ENCODE measurements at places on chromosomes 6 and 20.

DNA sequence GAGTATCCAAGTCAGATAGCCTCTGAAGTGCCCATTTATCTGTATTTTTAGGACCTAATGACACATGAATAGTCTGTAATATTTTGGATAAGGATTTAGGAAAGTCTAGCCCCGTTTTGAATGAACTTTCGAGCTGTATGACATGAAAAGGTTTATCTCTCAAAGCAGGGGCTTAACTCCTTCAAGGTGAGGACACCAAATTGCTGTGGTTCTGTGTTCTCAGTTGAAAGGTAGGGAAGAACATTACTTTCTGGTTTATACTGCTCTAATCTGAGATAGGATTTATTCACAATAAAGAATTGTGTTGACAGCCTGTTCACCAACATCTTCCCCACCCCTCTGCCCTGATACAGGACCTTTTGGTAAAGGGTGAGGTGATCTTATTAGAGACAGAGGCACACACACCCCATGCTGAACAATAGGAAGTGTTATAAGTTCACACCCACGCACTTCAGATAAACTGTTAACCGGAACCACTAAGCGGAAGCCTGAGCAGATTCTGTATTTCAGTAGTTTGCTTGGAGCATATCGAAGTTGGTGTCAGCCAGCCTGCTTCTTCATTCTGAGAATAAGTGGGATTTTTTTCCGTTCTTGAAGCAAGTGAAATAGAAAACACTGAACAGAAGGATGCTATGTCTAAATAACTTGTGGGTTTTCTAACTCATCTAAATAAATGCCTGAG, 223.3 kb downstream of the TMEM242 start:
- peak; percentile 91 for DNase-seq

DNA sequence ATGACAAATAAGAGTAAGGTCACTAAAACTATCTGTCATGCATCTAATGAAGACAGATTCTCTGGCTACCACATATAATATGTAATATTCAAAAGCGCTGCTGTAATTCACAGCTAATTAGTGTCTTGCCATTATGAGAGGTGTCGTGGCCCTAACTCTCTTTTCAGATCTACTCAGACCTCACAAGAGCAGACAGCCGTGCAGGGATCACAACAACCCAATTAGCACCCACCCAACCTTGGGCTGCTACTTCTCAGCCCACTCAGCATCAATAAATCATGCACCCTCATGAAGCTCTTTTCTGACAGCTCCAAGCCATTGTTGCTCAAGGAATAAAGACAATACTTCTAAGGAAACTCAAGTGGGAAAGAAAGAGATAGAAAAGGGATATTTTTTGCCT, 61.5 kb downstream of the FRK start:
- no peak for DNase-seq

DNA sequence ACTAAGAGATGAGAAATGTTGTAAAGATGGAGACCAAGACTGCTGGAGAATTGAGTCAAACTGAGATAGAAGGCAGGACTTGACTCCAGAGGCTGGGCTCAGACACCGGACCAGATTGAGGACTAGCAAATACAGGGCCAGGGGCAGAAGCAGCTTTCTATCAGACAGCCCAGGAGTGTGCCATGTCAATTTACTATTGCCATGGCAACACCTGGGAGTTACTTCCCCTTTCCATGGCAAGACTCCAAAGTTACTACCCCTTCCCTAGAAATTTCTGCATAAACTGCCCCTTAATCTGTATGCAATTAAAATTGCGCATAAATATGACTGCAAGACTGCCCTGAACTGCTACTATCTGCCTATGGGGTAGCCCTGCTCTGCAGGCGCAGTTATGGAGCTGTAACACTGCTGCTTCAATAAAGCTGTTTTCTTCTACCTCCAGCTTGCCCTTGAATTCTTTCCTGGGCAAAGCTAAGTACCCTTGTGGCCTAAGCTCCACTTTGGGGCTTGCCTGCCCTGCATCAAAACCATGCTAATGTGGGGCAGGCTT, 90.1 kb upstream of the EDN1 start:
- peak; percentile 31 for DNase-seq

DNA sequence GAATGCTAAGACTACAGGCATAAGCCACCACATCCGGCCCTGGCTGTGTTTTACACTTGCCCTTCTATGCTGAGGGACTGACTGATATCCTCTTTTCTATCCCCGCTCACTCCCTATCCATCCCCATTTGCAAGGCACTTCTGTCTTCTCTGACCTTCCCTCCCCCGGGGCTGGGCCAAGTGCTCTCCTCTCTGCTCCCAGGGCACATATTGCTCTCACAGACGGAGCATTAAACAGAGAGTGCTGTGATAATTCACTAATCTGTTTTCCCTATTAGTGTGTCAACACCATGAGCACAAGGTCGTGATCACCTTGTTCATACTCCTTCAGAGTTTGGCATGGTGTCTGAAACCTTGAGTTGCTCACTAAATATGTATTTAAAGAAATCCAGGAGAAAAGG, 9.0 kb upstream of the SLC2A12 start:
- DNase-seq, result no peak

GRCh38 chr6:90573624-90574023, 13.2 kb downstream of the MAP3K7 start:
- DNase-seq, result no peak

- DNase-seq, result no peak
Observed at GRCh38 chr20:1928154-1928553, 32.9 kb downstream of the SIRPA start.

GRCh38 chr6:82989736-82990290, 75.8 kb downstream of the UBE3D start:
- DNase-seq, result peak; percentile 37

DNA sequence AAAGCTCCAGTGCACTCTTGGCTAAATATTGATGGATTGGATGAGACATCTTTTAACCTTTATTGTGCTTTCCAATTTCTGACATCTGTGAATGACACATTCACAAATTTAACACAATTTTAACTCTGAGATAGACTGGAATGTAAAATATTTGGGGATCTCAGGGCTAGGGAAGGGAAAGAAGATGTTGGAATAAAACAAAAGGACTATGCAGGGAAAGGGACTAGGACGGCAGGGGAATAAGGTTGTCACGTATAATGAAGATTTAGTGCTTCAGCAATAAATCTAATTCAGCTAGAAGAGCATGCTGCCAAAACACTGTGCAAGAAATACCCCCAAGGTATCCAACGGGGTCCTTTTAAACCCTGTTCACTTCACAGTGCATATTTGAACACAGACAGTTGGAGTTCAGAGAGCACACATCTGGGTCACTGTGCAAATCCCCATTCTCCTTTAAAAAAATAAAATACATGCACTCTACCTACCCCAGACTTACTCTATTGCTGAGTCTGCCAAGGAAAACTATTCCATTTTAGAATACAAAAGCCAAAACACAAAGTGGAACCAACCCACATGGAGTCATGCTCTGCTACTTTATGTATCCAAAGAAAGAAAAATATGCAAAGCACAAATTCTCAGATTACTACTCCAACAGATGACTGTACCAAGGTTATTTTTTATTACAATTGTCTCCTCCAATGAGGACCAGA, 151.0 kb upstream of the RSPO3 start:
- no peak for DNase-seq

GRCh38 chr6:39879535-39879934, 54.7 kb downstream of the MOCS1 start:
- no peak for DNase-seq

DNA sequence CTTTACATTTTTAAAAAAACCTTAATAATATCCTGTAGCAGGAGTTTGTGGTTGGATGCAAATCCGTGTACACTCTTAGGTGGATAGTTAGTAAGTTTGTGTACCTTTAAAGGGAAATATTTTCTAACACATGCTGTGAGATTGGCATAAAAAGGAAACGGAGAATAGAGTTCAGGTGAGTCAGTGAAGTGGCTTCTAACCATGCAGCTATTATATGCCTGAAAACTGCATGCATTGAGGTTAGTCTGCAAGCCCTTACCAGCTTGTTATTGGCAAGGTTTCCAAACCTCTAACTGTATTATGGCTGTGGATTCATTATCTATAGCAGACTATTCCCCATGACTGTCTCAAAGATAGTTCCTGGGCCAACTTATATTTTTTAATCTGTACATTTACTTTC, 420.6 kb upstream of the MMS22L start:
- DNase-seq, result peak; percentile 32

- DNase-seq, result no peak
Observed at GRCh38 chr6:34018026-34018425, 127.9 kb downstream of the GRM4 start.

- no peak for DNase-seq
Observed at GRCh38 chr20:12638633-12639312, 370.0 kb upstream of the SPTLC3 start.

DNA sequence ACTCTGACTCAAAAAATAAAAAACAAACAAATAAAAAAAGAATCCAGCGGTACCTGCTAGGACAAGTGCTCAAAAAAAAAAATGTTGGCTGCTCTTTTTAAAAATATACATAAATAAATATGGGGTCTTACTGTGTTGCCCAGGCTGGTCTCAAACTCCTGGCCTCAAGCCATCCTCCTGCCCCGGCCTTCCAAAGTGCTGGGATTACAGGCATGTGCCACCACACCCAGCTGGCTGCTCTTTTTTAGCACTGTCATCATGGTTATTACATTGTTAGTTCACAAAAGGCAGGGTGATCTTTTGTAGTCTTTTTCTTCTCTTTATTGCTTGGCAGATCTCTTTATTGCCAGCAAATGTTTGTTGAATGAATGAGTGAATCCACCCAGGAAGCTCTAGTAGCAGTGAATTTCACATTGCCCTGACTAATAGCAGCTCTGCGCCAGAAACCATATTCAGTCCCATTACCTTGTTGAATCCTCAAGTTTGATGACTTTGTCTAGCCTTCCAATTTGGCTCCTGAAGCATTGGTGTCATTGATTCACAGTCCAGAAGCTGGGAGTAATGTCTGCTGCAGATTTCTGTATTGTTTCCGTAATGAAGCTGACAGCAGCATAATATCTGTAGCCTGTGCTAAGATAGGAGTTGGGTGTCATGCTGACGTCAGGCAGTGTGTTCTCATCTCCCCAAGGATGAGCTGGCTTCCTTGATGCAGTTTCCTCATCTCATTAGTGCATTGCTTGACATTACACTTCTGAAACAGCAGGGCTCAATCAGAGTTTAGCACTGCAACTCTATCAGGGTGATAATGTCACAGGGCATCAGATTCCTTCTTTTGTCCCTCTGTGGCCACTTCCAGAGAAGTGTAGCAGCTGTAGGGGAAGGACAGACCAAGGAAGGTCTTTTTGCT, 84.9 kb upstream of the TGM3 start:
- DNase-seq, result peak; percentile 44

GRCh38 chr20:13147071-13147963, 73.8 kb upstream of the ISM1 start:
- no peak for DNase-seq

DNA sequence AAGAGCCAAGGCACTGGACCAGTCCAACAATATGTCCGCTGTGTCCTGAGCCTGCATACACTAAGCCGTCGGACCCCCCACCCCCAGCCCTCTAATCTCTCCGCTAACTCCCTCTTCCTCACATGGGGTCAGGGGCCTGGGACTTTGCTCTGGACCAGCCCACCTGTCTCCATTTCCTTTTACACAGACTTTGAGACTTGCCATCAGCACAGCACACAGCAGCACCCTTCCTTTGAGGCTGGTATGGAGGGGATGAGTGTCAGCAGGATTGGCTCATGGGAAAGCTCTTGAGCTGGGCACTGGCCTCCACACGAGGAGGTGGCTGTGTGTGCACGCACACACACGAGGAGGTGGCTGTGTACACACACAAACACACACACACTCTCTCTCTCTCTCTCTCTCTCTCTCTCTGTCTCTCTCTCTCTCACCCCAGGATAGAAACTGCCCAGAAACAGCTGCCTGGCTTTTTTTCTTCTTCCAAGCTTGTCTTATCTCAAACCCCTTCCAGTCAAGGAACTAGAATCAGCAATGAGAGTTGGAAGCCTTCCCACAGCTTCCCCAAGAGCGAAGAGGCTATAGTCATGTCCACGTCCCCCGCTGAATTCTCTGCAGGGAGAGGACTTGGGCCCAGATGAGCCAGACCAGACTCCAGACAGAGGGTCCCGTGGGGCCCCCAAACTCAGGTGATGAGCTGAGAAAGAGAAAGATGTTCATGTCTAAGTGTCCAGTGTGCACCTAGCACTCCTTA, 18.6 kb downstream of the SLC9A8 start:
- DNase-seq, result no peak

DNA sequence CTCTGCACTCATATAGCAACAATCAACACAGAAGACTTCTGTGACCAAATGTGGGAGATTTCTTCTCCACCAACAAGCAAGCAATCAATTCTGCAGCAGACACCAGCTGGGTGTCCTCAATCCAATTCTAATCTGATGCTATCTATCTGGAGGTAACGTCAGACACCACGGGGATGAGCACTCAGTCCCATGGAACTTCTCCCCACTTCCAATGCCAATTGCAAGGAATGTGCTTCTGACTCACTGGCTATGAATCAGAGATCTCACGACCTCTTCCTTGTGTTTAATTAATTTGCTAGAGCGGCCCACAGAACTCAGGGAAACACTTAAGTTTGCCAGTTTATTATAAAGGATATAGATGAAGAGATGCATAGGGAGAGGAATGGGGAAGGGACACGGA, 103.5 kb upstream of the SIRPG start:
- DNase-seq, result no peak

DNA sequence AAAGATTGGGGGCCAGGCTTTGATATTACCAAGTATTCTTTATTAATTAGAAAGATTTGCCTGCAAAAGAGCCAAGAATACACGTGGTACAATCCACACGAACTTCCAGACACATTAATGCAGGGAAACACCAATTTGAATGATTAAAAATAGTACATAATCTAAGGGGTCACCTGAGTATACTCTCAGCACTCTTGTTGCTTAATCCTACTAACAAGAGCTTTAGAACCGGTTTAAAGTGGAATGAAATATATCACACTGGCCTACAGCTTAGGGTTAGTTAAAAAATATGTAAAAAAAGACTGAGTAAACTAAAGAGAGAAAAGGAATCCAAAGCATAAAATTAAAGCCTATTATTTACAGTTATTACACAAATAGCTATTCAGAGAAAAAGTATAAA, 49.0 kb downstream of the COL9A1 start:
- no peak for DNase-seq

- no peak for DNase-seq
Observed at GRCh38 chr6:10778230-10778629, 30.6 kb downstream of the TMEM14B start.

GRCh38 chr6:38443352-38444144, 196.2 kb downstream of the BTBD9 start:
- peak; percentile 72 for DNase-seq

- DNase-seq, result no peak
Observed at GRCh38 chr20:58408603-58409246, 19.7 kb downstream of the VAPB start.

GRCh38 chr6:112691289-112691688, 344.2 kb downstream of the RFPL4B start:
- DNase-seq, result no peak
